ENCODE measurements at places on chromosomes 1 and 21. TPM values are rescaled to one million over a fixed set of nuclear protein-coding genes. Genes with fewer than 3 reads are reported as not detected.

GRCh38 chr1:204292740-204293139, 67.0 kb downstream of the PLEKHA6 start:
- DNase-seq = no peak

DNA sequence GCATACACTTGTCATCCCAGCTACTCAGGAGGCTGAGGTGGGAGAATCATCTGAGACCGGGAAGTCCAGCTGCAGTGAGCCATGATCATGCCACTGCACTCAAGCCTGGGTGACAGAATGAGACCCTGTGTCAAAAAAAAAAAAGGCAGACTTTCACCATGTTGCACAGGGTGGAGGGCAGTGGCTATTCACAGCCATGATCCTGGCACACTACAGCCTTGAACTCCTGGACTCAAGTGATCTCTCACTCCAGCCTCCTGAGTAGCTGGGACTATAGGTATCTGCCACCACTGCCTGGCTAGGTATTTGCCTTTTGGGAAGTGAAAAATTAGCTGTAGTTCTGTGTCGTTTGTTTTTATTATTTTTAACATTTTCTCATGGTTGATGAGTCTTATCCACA, 19.1 kb downstream of the SPATA45 start:
- no peak for DNase-seq

GRCh38 chr21:42118901-42119300, 47.8 kb downstream of the UMODL1 start:
- no peak for DNase-seq

GRCh38 chr1:159771127-159771895, 9.5 kb upstream of the DUSP23 start:
- no peak for DNase-seq

- no peak for DNase-seq
Observed at GRCh38 chr1:26941311-26941710, 19.0 kb downstream of the KDF1 start.

DNA sequence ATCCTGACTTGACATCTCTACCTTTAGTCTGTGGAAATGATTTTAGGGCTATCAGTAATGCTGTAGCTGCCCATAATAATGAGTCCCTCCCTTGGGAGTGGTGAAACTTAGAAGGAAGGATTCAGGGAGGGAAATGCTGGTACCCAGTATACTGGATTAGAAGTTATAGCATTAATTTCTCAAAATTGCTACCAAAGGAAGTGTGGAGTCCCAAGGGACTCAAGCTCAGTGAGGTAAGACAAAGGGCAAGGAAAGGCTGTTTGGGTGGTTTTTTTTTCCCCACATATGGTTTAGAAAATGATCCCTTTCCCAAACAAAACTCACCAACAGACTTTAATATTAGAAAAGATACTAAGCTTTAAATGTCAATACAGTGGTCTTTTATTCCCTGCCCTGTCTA, 99.9 kb downstream of the CD247 start:
- DNase-seq = no peak

DNA sequence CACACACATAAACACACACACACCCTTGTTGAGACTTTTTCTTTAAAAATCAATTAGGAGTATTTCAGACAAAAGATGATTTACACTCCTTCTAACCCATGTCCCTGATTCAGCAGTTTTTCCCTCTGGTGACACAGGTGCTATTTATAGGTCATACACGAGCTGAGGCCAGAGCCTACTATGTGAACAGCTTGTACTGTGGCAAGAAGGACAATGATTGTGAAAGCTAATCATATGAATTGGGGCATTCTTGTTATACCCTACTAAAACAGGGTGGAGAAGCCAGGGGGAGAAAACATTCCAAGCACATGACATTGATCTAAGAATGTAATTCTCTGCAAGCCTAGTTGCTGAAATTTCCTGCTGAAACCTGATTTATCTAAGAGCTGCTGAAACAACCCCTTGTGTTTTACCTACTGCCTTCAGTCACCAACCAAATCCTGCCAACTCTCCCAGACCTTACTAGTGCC, 60.3 kb downstream of the XCL1 start:
- peak; percentile 34 for DNase-seq

- no peak for DNase-seq
Observed at GRCh38 chr1:185427264-185427663, 110.2 kb upstream of the IVNS1ABP start.

- no peak for DNase-seq
Observed at GRCh38 chr1:151574575-151575529, 34.7 kb downstream of the TUFT1 start.

DNA sequence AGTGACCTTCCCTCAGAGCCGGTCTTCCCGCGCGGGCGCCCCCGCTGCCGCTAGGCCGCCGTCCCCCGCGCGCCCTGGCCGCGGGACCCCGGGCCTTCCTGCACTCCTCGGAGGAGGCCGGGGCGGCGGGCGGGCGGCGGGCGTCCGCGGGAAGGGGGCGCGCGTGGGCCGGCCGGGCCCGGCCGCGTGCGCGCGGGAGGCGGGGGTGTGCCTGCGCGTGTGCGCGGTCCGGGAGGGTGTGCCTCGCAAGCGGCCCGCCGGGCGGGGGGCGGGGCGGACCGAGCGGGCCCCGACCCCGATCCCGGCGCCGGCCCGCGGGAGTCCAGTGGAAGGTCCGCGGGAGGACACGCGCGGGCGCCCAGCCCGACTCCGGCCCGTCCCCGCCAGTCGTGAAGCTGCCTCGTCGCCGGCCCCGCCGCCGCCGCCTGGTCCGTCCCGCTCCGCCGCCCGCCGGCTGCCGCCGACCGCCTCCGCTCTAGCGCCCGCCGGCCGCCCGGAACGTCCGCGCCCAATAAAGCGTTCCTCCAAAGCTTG, 438 bp downstream of the MRPS6 start:
- peak; percentile 61 for DNase-seq

DNA sequence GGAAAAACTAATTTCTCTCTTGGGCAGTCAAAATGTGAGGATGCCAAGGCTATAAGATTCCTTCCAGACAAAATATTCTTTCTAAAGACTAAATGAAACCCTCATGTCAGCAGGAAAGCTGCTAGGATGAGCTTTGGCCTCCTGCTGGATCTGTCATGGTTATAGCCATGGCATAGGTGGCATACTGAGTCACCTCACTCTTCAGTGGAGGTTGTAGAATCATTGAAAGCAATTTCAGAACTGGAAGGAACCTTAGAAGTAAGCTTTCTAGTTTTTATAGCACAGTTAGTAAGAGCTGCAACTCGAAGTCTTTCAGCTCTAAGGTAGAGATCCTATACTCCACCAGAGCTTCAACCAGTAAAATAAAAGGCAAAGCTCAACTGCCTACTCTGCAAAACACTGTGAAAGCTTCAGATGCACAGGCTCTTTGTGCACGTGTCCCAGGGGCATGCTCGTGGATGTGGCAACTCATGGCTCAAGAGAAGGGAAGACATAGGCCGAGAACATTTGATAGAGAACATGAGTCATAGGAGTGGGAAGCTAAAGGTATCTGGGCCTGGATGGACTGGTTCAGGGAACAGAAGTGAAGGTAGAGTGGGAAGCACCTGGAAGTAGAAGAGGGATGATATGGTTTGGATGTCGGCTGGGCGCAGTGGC, 5.8 kb downstream of the AVPR1B start:
- no peak for DNase-seq

DNA sequence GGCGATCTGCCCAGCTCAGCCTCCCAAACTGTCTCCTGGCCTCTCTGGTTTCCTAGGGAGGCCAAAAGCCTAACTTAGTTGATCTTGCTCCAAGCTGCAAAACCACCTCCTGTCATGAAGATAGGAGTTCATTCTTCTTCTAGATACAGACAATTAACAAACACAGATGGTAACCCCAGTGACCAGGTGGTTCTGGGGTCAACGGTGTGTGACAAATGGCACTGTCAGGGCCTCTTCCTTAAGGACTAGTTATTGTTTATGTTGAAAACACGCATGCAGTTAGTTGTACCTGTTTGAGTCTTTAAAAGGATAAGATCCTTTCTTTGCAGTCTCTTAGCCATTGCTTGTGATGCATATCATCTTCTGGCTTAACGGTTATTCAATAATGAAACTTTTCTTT, 4.6 kb upstream of the UMODL1 start:
- DNase-seq = no peak

AUNIP gene
- total RNA-seq = not detected

C1orf226 gene
- 24.2 TPM for total RNA-seq

PTPN22 gene
- 5.7 TPM for total RNA-seq
